ENCODE measurements at places on chromosomes 3 and 15. TPM values are rescaled to one million over a fixed set of nuclear protein-coding genes. Genes with fewer than 3 reads are reported as not detected.

GRCh38 chr3:157175691-157176507 lies 16.0 kb upstream of the CCNL1 start:
- peak; percentile 47 for DNase-seq

- peak; percentile 23 for DNase-seq
Observed at GRCh38 chr3:66609660-66610561, 109.1 kb upstream of the LRIG1 start.

DNA sequence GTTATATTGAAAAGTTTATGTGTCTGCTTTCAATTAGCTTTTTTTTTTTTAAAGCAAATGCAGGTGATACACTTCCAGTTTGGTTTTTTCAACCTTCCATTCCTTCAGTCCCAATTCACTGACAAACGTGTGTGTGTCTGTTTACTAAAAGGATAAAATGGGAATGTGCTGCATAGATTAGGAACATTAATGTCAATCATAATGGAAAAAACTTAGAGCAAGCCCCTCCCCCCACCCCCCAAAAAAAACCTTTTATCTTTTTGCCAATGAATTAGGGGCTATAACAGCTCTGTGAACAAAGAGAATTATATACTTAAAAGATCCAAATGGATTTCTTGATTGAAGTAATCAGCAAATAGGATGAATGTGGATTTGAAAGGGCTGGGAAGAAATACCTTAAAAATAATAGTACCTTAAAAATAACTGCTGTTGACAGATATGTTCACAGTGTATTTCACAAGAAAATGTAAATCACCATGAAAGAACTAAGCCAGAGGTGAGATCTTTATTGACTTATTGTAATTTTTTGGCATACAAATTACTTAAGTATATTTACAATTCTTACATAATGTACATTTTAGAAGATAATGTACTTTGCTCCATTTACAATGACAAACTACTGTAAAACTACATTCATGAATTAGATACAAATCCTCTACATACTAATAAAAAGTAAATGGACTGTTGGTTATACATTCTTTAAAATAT lies 3.5 kb upstream of the XXYLT1 start:
- no peak for DNase-seq

Gene IQCH
- total RNA-seq: 6.7 TPM

DNA sequence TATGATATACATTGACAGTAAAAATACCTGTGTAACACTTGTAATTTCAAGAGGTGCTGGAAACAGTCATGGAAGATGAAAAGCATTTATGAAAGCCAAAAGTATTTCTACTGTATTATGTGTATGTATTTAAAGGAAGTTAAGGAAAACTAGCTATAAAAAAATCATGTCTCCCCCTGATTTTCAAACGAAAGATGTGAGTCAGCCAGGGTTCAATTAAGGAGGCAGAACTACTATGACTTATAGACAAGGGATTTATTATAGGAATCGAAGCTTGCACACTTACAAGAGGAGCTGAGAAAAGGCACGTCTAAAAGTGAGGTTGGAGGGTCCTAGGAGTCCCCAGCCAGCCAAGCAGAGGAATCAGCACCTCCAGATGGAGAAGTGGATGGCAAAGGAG lies 119.4 kb downstream of the SUCLG2 start:
- no peak for DNase-seq

Gene RBSN
- 9.2 TPM for total RNA-seq

Gene SNURF
- 9.9 TPM for total RNA-seq

GRCh38 chr3:196141052-196141865 lies 59.4 kb upstream of the TFRC start:
- no peak for DNase-seq

- no peak for DNase-seq
Observed at GRCh38 chr15:91304786-91305185, 204.7 kb downstream of the SV2B start.

- no peak for DNase-seq
Observed at GRCh38 chr3:105511031-105511430, 144.3 kb downstream of the ALCAM start.

GRCh38 chr3:188180114-188180513 lies 26.2 kb downstream of the LPP start:
- DNase-seq: no peak

Gene TRIM59
- total RNA-seq: 2.1 TPM

DNA sequence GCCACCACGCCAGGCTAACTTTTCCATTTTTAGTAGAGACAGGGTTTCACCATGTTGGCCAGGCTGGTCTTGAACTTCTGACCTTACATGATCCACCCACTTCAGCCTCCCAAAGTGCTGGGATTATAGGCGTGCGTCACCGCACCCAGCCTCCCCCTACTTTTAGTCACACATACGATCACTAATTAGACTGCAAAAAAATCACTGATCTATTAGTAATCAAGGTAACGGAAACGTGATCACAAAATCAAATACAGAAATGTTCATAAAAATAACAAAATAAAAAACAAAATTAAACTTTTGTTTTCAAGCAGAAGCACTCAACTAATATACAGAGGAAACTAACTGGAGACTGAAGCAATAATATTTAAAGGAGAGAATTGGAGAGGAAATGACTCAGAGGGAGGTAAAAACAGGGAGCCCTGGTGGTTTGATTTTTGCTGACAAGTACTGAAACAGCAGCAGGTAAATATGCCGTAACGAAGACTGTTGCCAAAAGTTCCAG lies 4.6 kb downstream of the WDR53 start:
- DNase-seq: no peak

- DNase-seq: no peak
Observed at GRCh38 chr3:183328164-183328563, 75.1 kb downstream of the B3GNT5 start.

DNA sequence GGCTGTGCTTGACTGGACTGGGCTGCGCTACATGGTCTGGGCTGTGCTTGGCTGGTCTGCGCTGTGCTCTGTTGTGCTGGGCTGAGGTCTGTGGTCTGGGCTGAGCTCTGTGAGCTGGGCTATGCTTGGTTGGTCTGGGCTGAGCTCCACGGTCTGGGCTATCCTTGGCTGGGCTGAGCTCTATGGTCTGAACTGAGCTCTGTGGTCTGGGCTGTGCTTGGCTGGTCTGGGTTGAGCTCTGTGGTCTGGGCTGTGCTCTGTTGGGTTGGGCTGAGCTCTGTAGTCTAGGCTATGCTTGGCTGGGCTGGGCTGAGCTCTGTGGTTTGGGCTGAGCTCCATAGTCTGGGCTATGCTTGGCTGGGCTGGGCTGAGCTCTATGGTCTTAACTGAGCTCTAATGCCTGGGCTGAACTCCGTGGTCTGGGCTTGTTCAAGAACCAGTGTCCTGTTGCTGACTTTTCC lies 92.0 kb downstream of the PLXNA1 start:
- peak; percentile 20 for DNase-seq

DNA sequence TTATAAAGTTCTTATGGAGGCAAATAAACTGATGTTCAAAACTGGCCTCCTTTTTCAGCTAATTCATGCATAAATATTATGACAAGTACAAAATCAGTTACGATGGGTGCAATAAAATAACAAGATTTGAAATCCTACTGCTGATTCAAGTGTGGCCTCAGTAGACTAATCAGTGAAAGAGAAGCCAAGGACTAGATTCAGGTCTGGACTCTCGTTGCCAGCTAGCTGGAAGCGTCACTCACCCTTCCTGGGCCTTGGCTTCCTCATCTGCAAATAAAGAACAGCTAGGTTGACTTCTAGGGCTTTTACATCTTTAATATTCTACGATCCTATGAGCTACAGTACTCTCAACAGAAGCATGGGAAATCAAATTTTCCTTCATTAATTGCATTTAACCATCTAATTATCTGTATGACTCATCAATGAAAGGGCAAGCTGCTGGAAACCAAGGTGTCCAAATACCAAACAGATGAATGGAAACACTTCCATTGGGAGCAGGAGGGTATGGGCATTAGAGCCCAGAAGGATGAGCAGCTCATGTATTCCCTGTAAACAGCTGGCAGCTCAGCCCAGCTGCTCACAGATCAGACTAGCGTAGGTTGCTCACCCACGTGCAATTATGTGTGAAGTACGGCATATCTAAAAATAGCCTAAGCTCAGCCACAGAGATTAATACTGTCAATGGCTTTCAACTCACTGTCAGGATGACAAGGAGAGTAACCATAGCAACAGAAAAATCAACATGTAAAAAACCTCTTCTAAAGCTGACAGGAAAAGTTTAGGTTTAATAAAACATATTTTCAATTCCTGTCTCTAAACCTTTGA lies 294.8 kb downstream of the PLCL2 start:
- DNase-seq: no peak

GRCh38 chr3:11915621-11916424 lies 69.1 kb upstream of the TAMM41 start:
- DNase-seq: no peak
